ENCODE measurements at places on chromosomes 7 and 10.

GRCh38 chr10:52752801-52753445 lies 19.7 kb downstream of the MBL2 start:
- DNase-seq = no peak

DNA sequence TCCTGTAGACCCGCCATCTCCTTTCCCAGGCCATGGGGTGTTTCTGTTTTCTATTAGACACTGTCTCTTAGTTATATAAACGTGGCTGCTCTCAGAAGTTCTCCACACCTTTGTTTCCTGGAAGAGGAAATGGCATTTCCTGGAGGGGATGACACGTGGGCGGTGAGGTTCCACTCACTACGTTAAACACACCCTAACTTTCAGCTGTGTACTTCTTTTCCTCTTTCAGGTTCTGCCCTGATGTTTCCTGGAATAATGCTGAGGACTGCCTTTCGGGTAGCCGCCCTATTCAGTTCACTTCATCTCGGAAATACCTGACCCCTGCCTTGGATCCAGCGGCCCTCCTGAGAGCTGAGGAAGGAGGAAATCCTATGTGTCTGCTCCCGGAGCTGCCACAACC lies 3.4 kb upstream of the PRKCQ start:
- no peak for DNase-seq

- no peak for DNase-seq
Measured at GRCh38 chr7:107056728-107057473, 12.4 kb downstream of the PRKAR2B start.

DNA sequence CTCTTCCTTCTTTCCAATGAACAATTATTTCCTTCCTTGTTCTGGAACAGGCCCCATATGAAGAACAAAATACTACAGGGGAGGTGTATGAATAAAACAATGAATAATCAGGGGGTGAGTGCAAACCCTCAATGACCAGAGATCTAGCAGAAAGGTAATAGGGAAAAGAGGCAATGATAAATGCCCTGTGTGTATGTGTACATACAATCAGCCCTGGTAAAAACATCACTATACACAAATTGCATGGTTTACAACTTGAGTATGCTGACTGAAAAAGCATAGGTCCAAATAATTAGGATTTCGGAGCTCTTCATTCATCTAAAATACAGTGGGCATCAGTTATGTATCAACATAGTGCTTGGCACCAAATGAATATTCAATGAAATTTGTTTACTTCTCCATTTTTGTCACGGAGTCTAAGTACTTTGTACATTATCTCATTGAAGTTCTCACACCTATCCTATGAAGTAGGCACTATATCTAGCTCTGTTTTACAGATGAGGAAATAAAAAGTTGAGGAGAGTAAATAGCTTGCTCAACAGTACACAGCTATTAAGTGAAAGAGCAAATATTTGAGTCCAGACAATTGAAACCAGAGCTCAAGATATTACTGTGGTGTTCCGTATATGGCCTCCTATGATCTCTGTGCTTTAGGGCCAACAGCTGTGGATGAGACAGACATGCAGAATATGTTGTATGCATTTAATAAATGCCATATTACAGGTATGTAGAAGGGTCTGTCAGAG lies 1065.4 kb downstream of the SORCS3 start:
- DNase-seq = no peak

DNA sequence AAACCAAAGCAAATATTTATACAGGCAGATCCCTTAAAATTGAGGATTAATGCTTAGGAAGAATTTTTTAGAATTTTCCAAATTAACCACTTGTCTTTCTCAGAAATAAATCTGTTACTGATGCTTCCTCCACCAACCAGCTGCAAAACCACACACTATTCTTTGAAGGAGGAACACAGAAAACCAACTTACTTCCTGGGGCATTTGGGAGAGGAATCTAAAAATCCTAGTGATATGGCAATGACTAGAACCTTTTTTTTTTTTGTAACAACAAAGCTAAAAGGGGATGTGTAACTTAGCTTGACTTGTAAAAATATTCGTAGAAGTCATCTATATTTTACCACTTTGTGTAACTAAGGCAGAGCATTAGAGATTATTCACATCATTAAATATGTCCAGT lies 5.1 kb upstream of the TM9SF3 start:
- no peak for DNase-seq

DNA sequence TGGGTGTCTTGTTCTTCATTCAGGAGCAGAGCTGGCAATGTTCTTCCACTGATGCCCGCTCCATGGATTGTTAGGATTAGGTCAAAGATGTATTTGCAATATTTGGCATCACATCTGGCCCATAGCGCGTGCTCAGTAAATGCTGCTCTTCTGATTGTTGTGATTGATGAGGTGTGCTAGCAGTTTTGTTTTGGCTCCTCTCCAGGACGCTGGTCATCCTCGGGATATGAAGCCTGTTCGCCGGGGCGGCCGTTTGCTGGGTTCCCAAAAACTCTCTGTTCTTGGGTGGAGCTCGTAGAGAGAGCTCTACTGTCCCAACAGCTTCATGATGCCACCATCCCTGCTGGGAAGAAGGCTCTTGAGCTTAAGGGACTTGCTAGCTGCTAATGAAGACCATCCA lies 96.9 kb downstream of the XRCC2 start:
- DNase-seq = no peak
